CD4-positive, alpha-beta T cell (primary cell): ENCODE measurements at places on chromosomes 16 and 17. TPM values are rescaled to one million over a fixed set of nuclear protein-coding genes. Genes with fewer than 3 reads are reported as not detected.

GRCh38 chr16:75308011-75308410 is 56.6 kb upstream of the BCAR1 start:
- H3K27me3 ChIP-seq = no peaks in the 10 kb centered on the region
- no peak overlapping the region for H3K4me3 ChIP-seq
- peaks cover 14% of the 10 kb centered on the region for H3K4me1 ChIP-seq
- H3K27ac ChIP-seq = no peak overlapping the region
- H3K36me3 ChIP-seq = peaks cover 14% of the 10 kb centered on the region
- DNase-seq = no peak

The MPV17L gene
- total RNA-seq = not detected

The EFCAB5 gene
- 0.53 TPM for total RNA-seq

- no peak for DNase-seq
- no peaks in the 10 kb centered on the region for H3K27me3 ChIP-seq
- no peak overlapping the region for H3K27ac ChIP-seq
- peaks cover 44% of the 10 kb centered on the region for H3K36me3 ChIP-seq
- no peak overlapping the region for H3K4me3 ChIP-seq
- no peaks in the 10 kb centered on the region for H3K4me1 ChIP-seq
Measured at GRCh38 chr17:32157225-32157624, 14.9 kb downstream of the RHOT1 start.

The DHRS7C gene
- not detected for total RNA-seq

The C1QTNF1 gene
- not detected for total RNA-seq

GRCh38 chr16:27717726-27718125 is 167.8 kb downstream of the KATNIP start:
- no peak overlapping the region for H3K27ac ChIP-seq
- DNase-seq = no peak
- no peak overlapping the region for H3K4me3 ChIP-seq
- peaks cover 2% of the 10 kb centered on the region for H3K36me3 ChIP-seq

DNA sequence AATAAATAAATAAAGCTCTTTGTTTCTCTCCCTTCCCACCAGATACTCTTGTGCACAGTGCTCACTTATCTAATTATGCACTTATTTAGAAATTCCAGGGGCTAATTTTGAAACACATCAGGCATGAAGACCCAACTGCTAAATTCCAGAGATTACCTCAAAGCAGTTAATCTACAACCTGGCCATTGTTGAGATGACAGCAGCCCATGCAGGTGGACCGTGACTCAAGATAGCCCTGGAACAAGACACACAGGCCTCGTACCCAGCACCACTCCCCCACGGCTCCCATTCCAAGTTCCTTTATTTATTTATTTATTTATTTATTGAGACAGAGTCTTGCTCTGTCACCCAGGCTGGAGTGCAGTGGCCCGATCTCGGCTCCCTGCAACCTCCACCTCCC is 60.1 kb upstream of the NPEPPS start:
- no peak overlapping the region for H3K4me3 ChIP-seq
- no peaks in the 10 kb centered on the region for H3K27me3 ChIP-seq
- H3K36me3 ChIP-seq = peaks cover 3% of the 10 kb centered on the region
- H3K27ac ChIP-seq = no peak overlapping the region
- no peak for DNase-seq

DNA sequence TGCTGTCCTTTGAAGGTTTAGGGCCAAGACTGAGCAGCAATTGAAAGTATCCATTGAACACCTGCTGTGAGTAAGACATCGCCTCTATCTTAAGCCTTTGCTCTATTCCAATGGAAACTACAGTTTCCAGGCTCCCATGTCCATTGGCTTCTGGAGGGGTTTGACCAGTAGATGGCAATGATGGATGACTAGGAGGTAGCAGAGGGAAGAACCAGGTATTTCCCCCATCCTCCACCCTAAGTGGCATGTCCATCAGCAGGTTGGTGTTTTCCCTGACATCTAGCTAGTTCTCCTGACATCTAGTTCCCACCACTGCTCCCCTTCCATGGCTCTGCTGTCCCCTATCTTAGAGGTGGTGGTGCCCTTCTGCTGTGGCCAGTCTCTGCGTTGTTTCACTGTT is 58.7 kb downstream of the CENPV start:
- H3K4me1 ChIP-seq = peaks cover 17% of the 10 kb centered on the region
- H3K27ac ChIP-seq = no peak overlapping the region
- DNase-seq = no peak
- no peaks in the 10 kb centered on the region for H3K27me3 ChIP-seq
- no peak overlapping the region for H3K4me3 ChIP-seq

The CEP95 gene
- 256 TPM for total RNA-seq

- no peak overlapping the region for H3K27ac ChIP-seq
- no peak for DNase-seq
Measured at GRCh38 chr17:82157046-82158035, 55.3 kb downstream of the CCDC57 start.

DNA sequence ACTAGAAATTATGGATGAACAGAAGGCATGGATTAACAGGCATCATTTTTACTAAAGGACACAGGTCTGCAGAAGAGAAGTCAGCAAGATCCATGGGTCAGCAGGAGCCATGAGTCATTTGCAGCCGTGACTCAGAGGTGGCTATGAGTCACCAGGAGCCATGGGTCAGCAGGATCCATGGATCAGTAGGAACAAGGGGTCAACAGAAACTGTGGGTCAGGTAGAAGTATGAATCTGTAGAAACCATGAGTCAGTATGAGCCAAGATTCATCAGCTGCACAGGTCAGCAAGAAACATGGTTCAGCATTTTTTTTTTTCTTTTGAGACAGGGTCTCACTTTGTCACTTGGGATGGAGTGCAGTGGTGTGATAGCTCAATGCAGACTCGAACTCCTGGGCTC is 58.2 kb upstream of the HS3ST4 start:
- H3K4me1 ChIP-seq = no peaks in the 10 kb centered on the region
- H3K4me3 ChIP-seq = no peak overlapping the region
- DNase-seq = no peak
- H3K36me3 ChIP-seq = no peaks in the 10 kb centered on the region

GRCh38 chr17:61825448-61826137 is 37.7 kb downstream of the BRIP1 start:
- no peak overlapping the region for H3K27ac ChIP-seq
- no peaks in the 10 kb centered on the region for H3K27me3 ChIP-seq
- no peaks in the 10 kb centered on the region for H3K36me3 ChIP-seq
- H3K4me1 ChIP-seq = no peaks in the 10 kb centered on the region
- DNase-seq = no peak

DNA sequence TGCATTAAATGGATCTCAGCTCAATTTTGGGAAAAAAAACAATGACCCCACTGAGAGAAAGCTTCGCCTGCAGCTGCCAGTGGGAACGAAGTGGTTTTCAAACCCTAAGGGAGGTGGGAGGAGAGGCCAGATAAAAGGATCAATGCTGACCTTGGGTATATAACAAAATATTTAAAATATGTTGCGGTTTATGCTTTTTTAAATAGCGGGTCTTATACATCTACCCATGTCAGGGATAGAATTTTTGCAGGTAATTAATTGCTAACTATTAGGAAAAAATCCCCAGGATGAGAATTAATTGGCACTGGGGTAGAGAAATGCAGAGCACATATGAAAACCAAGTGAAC is 10.9 kb upstream of the FOXF1 start:
- H3K4me3 ChIP-seq = no peak overlapping the region
- no peak overlapping the region for H3K27ac ChIP-seq
- no peak for DNase-seq
- H3K27me3 ChIP-seq = peaks cover 88% of the 10 kb centered on the region

DNA sequence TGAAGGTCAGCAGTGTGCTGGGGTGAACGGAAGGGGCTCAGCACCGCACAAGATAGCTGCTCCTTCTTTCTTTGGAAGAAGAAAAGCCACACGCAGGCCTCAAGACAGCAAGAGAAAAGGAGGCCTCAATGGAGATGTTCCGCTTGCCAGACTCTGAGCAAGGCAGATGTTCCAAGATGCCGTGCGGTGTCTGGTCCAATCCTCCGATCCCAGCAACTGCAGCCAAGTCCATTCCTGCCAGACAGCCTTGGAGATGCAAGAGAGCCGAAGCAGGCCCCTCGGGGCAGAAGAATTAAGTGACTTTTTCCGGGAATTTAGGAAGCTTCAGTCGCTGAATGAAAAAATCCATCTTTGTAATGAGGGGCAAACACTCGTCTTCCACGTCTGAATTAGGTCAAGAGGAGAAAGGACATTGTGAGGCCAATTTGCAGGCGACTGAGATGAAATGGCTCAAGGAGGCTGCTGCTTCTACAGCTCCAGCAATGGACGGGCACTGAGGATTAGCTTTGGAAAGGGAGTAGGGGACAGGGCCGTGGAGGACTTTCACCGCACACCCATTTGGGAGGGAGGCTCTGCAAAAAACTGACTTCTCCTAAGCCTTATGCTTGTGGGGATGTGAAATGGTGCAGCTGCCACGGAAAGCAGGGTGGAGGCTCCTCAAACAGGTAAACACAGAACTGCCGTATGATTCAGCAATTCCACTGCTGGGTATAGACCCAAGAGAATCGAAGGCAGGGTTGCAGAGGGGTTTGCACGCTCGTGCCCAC is 44.7 kb downstream of the RPH3AL start:
- no peak overlapping the region for H3K27ac ChIP-seq
- H3K4me1 ChIP-seq = no peaks in the 10 kb centered on the region
- DNase-seq = no peak
- H3K27me3 ChIP-seq = peaks cover 2% of the 10 kb centered on the region
- no peak overlapping the region for H3K4me3 ChIP-seq

GRCh38 chr17:58484600-58484999 is 3.6 kb downstream of the HSF5 start:
- H3K36me3 ChIP-seq = peaks cover 4% of the 10 kb centered on the region
- no peak overlapping the region for H3K4me3 ChIP-seq
- H3K4me1 ChIP-seq = peaks cover 13% of the 10 kb centered on the region
- H3K27ac ChIP-seq = no peak overlapping the region
- H3K27me3 ChIP-seq = no peaks in the 10 kb centered on the region
